ENCODE measurements at places on chromosomes 6 and 20.

GRCh38 chr6:129695373-129696027 lies 14.5 kb downstream of the ARHGAP18 start:
- DNase-seq: no peak

DNA sequence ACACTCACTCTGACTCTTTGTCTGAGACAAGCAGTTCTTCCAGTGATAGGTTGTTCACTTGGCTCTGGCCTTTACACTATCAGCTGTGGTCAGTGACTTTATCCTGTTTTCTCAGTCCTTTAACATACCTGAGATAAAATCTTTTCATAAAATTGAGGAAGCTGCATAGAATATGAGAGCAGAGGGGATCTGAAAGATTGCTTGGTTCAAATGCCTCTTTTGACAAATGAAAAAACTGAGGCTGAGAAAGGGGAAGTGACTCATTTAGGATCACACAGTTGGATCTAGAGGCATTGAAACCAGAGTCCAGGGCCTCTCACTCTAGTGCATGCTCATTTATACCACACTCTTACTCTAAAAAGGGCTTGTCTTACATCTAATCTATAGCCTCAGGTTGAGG lies 277.0 kb upstream of the TBX18 start:
- no peak for DNase-seq

- DNase-seq: no peak
These were observed 123.7 kb upstream of the NHSL1 start for GRCh38 chr6:138622967-138623366.

DNA sequence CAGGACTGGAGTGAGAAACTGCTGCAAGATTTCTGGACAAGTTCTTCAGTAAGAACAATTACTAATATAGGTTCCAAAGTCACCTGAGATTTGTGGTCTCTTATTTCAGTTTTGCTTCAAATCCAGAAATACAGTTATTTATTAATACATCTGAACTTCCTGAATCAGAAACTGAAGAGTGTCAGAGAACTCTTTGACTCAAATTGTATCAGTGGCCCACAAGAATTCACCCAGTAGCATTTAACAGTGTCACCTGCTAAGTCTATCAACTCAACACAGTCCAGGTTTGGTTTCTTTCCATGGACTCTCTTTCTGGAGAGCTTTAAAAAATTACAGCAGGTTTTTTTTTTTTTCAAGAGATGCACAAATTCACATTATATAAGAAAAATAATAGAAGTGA lies 18.8 kb upstream of the NHSL1 start:
- DNase-seq: no peak

GRCh38 chr6:145866456-145867396 lies 52.1 kb upstream of the FBXO30 start:
- no peak for DNase-seq

DNA sequence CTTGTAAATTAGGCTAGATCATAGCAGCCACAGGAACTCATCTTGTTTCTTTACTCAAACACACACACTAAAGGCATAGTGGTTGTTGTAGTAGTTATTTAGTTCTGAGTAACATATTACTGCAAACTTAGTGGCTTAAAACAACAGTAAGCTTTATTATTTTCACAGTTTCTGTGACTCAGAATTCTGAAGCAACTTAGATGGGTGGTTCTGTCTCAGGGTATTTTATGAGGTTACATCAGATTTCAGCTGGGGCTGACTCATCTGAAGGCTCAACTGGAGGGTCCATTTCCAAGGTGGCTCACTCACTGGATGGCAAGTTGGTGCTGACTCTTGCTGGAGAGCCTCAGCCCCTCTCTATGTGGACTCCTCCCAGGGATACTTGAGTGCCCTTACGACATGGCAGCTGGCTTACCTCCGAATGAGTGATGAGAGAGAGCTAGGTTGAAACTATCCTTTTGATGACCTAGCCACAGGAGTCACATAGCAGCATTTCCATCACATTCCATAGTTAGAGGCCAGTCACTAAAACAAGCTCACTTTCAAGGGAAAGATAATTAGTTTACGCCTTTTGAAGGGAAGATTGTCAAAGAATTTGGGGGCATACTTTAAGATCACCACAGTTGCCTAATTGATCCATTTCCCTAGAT lies 136.5 kb upstream of the PRND start:
- peak; percentile 39 for DNase-seq

DNA sequence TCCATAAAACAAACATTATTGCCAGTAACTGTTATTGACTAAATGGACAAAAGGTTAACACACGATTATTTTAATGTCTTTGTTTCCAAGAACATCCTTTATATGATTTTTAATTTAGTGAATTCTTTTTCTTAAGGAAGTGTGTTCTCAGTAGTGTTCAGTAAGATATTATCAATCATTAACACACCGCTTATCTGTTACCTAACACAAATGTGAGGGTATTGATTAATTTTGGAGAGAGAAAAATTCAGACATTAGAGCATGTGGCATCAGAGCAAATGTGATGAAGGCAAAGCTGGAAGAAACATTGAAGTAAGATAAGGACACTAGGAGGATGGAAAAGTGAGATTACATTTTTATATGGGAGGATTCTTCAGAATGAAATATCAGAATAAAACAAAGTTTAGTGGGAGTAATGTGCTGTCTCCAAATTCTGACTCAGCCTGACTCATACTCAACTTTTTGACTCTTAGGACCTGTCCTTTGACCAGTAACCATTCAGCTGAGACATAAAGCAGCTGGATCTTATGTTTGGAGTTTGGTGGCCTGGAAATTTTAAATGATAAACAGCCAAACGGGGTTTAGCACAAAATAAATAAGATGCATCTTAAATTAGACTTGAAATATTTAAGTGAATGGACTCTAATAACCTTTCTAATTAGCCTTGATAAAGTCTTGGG lies 348.6 kb downstream of the CD109 start:
- DNase-seq: peak; percentile 39

- DNase-seq: no peak
These were observed 106.9 kb downstream of the TRDN start for GRCh38 chr6:123529843-123530242.

DNA sequence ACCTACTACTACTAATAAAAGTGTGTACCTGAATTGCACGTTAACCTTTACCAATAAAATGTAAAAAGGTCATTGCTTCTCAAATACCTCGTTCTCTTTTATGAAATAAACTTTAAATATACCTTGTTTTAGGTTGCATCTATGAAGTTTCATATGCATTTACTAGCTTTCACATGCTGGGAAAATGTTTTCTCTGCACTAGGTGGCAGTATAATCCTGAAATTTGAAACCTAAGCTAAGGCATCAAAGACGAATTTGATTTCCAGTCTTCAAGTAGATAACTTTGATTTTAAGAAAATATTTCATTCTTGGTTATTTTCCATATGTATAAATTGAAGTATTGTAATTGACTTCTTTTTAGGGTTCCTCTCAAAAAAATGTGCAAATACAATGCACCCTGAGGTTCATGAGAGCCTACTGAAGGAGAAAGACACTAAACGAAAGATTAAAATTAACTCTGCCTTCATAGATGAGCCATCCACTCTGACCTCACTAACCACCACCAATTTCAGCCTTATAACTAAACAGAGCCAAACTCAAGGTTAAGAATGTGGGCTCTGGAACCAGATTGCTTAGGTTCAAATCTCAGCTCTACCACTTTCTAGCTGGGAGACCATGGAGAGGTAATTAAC lies 7.3 kb upstream of the COL9A1 start:
- DNase-seq: peak; percentile 34

GRCh38 chr20:53923566-53924369 lies 146.6 kb downstream of the BCAS1 start:
- no peak for DNase-seq

- DNase-seq: no peak
These were observed 218.3 kb upstream of the DTNBP1 start for GRCh38 chr6:15881150-15881549.

DNA sequence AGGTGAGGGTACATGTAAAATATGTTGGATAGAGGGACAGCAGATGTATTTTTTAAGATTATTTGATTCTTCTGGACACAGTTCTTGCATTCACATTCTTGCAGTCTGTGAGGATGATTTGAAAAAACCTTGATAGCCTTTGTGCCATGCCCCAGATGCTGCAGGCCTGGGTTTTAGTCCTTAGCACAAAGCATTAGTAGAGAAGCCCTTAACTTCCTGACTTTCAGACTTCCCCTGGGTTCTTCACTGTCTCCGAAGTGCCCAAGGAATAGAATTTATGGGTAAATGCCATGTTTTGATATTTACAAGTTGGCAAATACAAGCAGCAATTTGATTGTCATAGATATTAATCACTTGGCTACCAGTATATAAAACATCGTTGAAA lies 67.6 kb upstream of the SUPT3H start:
- no peak for DNase-seq

DNA sequence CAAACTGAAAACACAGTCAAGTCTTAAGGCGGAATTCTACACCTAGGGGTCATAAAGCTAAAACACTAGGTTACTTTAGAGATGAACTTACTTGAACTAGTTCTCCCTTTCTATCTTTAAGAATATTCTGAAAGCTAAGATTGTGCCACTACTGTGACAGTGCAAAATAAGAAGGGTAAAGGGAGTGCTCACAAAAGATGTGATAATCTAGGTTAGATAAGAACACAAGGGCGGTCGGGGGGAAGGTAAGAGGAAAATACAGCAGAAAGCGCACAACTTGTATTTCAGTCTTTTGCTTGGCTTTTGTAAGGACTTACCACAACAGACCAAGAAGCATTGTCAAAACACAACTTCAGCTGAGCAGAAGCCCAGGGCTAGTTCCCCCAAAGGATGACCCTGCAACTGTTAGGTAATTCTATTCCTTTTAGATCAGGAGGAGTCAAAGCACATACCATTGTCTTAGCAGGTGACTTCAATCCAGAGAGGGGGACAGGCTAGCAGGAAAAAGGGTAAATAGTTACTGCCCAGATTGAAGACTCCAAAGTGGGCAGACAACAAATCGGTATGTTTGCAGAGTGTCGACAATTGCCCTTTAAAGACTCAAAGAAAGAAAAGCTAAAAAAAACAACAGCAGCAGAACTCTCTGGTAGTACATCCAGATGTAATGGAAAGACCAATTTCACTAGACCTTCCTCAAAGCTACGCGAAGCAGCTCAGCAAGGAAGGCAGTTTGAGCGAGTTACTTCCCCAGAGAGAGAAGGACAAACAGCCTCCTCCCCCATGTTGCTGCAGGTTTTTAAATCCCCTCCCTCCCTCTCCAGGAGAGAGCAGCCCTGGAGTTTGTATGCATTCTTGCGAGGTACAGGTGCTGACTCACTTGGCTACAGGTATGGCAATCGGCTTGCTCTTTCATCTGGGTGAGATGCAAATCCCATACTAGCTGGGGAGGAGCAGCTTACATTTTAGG lies 59.0 kb downstream of the RIPOR2 start:
- no peak for DNase-seq

DNA sequence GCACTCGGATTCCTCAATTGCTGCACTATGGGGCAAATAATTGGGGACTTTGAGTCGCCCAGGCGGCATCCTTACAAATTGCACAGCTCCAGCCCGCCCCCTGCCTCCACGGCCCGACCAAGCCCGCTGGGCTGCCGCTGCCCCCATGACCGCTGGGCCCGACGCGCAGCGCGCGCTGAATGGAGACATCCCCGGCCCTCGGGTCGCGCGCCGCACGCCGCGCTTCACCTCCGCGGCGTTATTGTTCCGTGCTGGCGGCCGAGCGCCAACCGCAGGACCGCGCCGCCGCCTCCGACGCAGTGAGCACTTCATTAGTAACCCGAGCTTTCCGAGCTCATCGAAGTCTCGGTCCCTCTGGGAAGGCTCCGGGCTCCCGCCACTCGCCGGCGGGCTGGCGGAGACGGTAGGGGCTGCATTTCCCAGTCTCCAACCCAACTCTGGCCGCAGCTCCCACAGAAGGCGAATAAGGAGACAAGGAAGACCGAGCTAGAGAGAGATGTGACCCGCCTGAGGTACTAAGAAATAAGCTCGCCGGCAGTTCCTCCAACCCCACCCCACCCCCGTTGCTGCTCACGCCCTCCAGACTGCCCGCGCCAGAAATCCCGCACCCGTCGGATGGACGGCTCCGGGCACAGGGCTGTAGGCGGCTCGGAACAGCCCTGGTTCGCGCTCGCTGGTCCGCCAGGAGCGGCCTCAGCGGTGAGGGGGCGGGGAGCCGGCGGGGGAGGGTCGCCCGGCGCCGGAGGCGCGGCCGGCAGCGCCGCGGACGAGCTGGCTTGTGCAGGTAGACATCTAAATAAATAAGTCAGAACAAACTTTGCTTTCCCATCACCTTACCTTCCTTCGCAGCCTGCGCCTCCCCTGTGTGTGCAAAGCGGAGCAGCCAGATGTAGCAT lies 703 bp downstream of the EPHA7 start:
- DNase-seq: peak; percentile 21

DNA sequence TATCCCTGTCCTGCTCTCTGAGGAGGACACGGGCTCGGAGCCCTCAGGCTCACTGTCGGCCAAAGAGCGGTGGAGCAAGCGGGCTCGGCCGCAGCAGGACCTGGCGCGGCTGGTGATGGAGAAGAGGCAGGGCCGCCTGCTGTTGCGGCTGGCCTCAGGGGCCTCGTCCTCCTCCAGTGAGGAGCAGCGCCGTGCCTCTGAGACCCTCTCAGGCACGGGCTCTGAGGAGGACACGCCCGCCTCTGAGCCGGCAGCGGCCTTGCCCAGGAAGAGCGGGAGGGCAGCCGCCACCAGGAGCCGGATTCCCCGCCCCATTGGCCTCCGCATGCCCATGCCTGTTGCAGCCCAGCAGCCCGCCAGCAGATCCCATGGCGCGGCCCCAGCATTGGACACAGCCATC lies 14.2 kb upstream of the SLC22A7 start:
- no peak for DNase-seq

DNA sequence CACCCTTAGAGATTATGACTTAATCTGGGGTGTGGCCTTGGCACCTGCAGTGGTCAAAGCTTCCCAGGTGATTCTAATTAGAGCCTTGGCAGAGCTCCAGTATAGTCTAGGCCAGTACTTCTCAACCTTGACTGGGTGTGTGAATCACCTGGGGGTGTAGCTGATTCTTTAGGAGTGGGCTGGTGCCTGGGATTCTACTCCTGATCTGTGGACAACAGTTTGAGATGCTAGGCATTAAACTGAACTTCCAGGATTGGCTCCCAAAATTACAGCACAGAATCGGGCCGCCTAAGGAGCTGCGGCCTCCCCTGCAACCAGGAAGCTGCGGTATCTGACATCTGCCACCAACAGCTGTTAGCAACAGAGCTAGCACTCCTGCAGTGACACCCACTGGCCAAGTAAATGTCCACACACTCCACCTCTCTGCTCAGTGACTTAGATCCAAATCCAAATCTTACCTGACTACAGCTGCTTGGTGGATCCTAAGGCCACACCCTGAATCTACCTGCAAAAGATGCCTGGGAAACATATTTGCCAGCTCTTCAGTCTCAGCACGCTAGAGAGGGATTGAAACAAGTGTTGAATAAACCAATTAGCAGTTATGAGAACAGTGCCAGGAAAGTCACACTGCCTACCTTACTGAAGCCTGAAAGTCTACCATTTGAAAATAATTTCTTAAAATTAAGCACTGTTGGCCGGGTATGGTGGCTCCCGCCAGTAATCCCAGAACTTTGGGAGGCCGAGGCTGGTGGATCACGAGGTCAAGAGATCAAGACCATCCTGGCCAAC lies 126.7 kb downstream of the UNC5CL start:
- no peak for DNase-seq

- DNase-seq: no peak
These were observed 72.6 kb upstream of the PLEKHG1 start for GRCh38 chr6:150527100-150527499.
